Activated T-helper 2 cell treated with anti-CD3 and anti-CD28 coated beads, Interferon-gamma antibody, Interleukin-2, Interleukin-4, amounts not matched to agents 10 μg/mL and 5 μg/mL and 100 μg/mL, durations not matched to agents 14 hours and 24 hours and 36 hours (primary cell): ENCODE measurements at places on chromosomes 16 and 17. TPM values are rescaled to one million over a fixed set of nuclear protein-coding genes. Genes with fewer than 3 reads are reported as not detected.

KRT24 gene
- not detected in 2 replicates for total RNA-seq

KRTAP2-3 gene
- total RNA-seq, result not detected in 2 replicates

HSD17B1 gene
- total RNA-seq, result 0.91 and 1.4 TPM in 2 replicates

SCNN1G gene
- not detected in 2 replicates for total RNA-seq

MSL1 gene
- 87.6 and 95.8 TPM in 2 replicates for total RNA-seq

ZSCAN10 gene
- not detected in 2 replicates for total RNA-seq

LRRC75A gene
- total RNA-seq, result 2.0 and 2.6 TPM in 2 replicates

SNX20 gene
- 34.9 and 35.2 TPM in 2 replicates for total RNA-seq

RHBDL1 gene
- 1.3 and 1.4 TPM in 2 replicates for total RNA-seq

NOB1 gene
- 106 and 109 TPM in 2 replicates for total RNA-seq

C16orf74 gene
- total RNA-seq, result not detected in 2 replicates

RDM1 gene
- total RNA-seq, result 4.5 and 5.3 TPM in 2 replicates

ALDH3A1 gene
- total RNA-seq, result not detected in 2 replicates

MRM3 gene
- total RNA-seq, result 28.4 and 29.3 TPM in 2 replicates

AANAT gene
- 0.18 TPM in 1 of 2 replicates, not detected in the other for total RNA-seq

MYL4 gene
- not detected in 2 replicates for total RNA-seq

SPHK1 gene
- total RNA-seq, result 16.0 and 16.4 TPM in 2 replicates

RAC3 gene
- total RNA-seq, result 15.4 and 18.4 TPM in 2 replicates

AIPL1 gene
- total RNA-seq, result not detected in 2 replicates

TMEM204 gene
- 17.2 and 17.8 TPM in 2 replicates for total RNA-seq

EVPLL gene
- not detected in 2 replicates for total RNA-seq
